ENCODE measurements at places on chromosomes 6 and 20.

DNA sequence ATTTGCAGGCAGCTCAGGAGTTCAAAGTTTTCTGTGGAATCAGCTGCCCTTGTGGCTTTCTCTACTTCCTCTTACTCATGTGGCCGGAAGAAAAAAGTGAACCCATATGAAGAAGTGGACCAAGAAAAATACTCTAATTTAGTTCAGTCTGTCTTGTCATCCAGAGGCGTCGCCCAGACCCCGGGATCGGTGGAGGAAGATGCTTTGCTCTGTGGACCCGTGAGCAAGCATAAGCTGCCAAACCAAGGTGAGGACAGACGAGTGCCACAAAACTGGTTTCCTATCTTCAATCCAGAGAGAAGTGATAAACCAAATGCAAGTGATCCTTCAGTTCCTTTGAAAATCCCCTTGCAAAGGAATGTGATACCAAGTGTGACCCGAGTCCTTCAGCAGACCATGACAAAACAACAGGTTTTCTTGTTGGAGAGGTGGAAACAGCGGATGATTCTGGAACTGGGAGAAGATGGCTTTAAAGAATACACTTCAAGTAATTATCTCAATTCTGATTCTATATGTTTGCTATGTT lies 1.1 kb downstream of the MGME1 start:
- DNase-seq, result no peak
- peak overlapping the region; percentile 78 for H3K4me3 ChIP-seq
- H3K27ac ChIP-seq, result peak overlapping the region; percentile 97
- H3K36me3 ChIP-seq, result no peaks in the 10 kb centered on the region
- no peaks in the 10 kb centered on the region for H3K27me3 ChIP-seq
- peaks cover 51% of the 10 kb centered on the region for H3K4me1 ChIP-seq

- DNase-seq, result no peak
- H3K27me3 ChIP-seq, result no peaks in the 10 kb centered on the region
- H3K4me1 ChIP-seq, result no peaks in the 10 kb centered on the region
- peaks cover 38% of the 10 kb centered on the region for H3K36me3 ChIP-seq
- no peak overlapping the region for H3K4me3 ChIP-seq
- H3K27ac ChIP-seq, result no peak overlapping the region
Measured at GRCh38 chr6:17768388-17768787, 61.7 kb upstream of the NUP153 start.

- no peaks in the 10 kb centered on the region for H3K27me3 ChIP-seq
- H3K27ac ChIP-seq, result no peak overlapping the region
- no peak overlapping the region for H3K4me3 ChIP-seq
- no peaks in the 10 kb centered on the region for H3K36me3 ChIP-seq
Measured at GRCh38 chr20:46563860-46564221, 13.4 kb upstream of the OCSTAMP start.

GRCh38 chr20:61954276-61955021 lies 111.2 kb downstream of the TAF4 start:
- peak; percentile 52 for DNase-seq
- H3K4me3 ChIP-seq, result no peak overlapping the region
- no peak overlapping the region for H3K27ac ChIP-seq
- H3K4me1 ChIP-seq, result no peaks in the 10 kb centered on the region

- H3K27me3 ChIP-seq, result no peaks in the 10 kb centered on the region
- H3K27ac ChIP-seq, result no peak overlapping the region
- no peak overlapping the region for H3K4me3 ChIP-seq
- H3K36me3 ChIP-seq, result no peaks in the 10 kb centered on the region
Measured at GRCh38 chr20:23446505-23446904, 6.2 kb downstream of the CST11 start.

GRCh38 chr6:42335896-42336295 lies 115.8 kb downstream of the TRERF1 start:
- DNase-seq, result no peak
- H3K4me3 ChIP-seq, result no peak overlapping the region
- H3K27me3 ChIP-seq, result no peaks in the 10 kb centered on the region
- H3K4me1 ChIP-seq, result no peaks in the 10 kb centered on the region
- no peak overlapping the region for H3K27ac ChIP-seq
- no peaks in the 10 kb centered on the region for H3K36me3 ChIP-seq

DNA sequence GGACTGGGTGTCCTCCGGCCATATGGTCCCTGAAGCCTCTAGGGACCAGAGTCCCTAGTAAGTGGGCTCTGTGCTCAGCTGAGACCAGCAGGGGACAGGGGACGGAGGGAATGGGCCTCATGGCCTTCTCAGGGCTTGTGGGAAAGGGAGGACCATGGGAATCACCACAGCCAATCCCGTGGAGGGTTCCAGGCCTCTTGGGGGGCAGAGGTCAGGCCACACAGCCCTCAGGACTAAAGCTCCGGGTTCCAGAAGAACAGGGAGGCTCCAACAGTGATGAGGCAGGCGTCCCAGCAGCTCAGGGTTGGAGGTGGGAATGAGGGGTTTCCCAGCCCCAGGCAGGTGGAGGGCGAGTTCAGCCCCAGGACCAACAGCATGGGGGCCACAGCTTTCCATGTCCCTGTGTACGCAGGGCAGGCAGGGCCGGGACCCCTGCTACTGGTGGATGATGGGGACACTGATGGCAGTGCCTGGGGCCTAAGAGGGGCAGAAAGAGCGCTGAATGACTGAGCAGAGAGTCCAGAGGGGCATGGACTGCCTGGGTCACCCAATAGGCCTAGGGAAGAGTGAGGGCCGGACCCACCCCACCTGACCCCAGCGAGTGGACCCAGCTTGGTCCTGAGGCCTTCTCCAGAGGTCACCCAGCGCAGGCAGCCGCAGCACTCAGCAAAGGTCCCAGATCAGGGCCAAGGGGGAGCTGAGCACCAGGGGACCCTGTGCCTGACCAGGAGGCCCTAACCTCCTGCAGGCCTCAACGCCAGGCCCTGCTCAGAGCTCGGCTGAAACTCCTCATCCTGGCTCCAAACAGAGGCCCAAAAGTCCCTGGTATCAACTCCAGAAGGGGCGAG lies 8.8 kb downstream of the MYL9 start:
- peak; percentile 78 for DNase-seq
- H3K4me1 ChIP-seq, result peaks cover 56% of the 10 kb centered on the region
- H3K27ac ChIP-seq, result peak overlapping the region; percentile 99
- no peaks in the 10 kb centered on the region for H3K27me3 ChIP-seq
- H3K4me3 ChIP-seq, result no peak overlapping the region

DNA sequence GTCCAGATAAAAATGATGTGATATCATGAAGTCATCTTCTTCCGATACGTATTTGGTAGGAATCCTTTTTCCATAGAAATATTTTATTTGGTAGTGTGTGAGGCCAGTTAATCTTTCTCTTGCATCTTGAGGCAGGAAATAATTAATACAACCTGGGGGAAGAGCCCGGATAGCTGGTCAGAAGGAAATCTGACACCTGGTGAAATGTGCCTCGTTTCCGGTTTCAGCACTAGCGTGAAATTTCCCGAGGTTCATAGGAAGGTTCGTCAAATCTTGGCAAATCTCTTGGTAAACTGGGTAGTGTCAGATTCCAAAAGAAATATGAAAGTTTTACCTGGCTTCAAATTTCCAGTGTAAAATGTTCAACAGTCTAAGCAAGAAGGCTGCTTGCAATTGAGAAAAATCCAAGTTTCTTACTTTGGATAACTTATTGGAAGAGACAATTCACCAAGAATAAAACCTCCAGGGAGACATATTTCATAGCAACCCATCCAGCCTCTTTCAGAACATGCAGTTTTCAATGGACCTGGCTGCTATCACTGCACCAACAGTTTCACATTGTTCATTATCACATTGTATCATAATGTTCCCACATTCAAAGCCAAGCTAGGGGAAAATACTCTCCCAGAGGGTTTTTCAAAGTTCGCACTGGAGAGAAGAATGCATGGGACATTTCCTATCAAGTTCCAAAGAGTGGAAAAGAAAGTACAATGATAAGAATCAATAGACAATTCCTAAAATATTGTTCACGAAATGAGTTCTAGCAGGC lies 454.5 kb upstream of the CITED2 start:
- no peaks in the 10 kb centered on the region for H3K36me3 ChIP-seq
- no peak for DNase-seq
- H3K27ac ChIP-seq, result no peak overlapping the region
- no peaks in the 10 kb centered on the region for H3K27me3 ChIP-seq

- H3K4me1 ChIP-seq, result peaks cover 23% of the 10 kb centered on the region
- H3K36me3 ChIP-seq, result no peaks in the 10 kb centered on the region
- no peak overlapping the region for H3K4me3 ChIP-seq
- H3K27me3 ChIP-seq, result no peaks in the 10 kb centered on the region
- peak overlapping the region; percentile 81 for H3K27ac ChIP-seq
- no peak for DNase-seq
Measured at GRCh38 chr6:45556828-45557227, 179.1 kb upstream of the SUPT3H start.

DNA sequence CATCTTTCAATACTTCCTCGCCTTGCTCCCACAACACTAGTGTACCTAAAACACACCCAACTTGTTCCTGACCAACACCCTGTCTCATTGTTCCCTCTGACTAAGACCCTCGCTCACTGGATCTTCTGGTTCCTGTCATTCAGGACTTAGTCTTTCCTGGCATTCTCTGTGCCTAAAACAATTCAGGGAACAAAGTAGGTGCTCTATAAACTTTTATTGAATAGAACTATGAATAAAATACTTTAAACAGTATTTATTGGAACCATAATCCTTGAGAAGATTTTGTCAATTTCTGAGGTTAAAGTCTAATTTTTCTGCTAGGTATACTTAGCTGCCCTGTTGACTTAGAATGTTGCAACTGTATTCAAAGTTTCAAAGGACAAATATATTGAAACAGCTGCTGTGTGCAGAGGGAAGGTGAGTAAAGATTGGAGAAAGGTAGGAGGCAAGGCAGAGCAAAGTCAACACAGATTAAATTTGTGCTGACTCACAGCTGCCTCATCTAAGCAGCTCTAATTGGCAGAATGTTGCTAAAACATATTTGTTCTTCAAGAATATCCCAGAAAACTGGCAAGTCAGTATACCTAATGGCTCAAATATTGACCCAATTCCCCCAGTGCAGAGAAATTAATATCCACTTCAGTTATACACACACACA lies 37.6 kb downstream of the GSTA2 start:
- H3K4me3 ChIP-seq, result no peak overlapping the region
- H3K27me3 ChIP-seq, result no peaks in the 10 kb centered on the region
- H3K36me3 ChIP-seq, result no peaks in the 10 kb centered on the region
- H3K27ac ChIP-seq, result no peak overlapping the region

GRCh38 chr6:46828939-46829338 lies 35.8 kb downstream of the MEP1A start:
- H3K4me3 ChIP-seq, result no peak overlapping the region
- no peak overlapping the region for H3K27ac ChIP-seq
- H3K27me3 ChIP-seq, result no peaks in the 10 kb centered on the region
- no peak for DNase-seq
- H3K36me3 ChIP-seq, result no peaks in the 10 kb centered on the region
- no peaks in the 10 kb centered on the region for H3K4me1 ChIP-seq

- no peak for DNase-seq
- no peaks in the 10 kb centered on the region for H3K36me3 ChIP-seq
- no peaks in the 10 kb centered on the region for H3K4me1 ChIP-seq
- H3K4me3 ChIP-seq, result no peak overlapping the region
Measured at GRCh38 chr6:44775121-44775520, 387.6 kb downstream of the CDC5L start.

DNA sequence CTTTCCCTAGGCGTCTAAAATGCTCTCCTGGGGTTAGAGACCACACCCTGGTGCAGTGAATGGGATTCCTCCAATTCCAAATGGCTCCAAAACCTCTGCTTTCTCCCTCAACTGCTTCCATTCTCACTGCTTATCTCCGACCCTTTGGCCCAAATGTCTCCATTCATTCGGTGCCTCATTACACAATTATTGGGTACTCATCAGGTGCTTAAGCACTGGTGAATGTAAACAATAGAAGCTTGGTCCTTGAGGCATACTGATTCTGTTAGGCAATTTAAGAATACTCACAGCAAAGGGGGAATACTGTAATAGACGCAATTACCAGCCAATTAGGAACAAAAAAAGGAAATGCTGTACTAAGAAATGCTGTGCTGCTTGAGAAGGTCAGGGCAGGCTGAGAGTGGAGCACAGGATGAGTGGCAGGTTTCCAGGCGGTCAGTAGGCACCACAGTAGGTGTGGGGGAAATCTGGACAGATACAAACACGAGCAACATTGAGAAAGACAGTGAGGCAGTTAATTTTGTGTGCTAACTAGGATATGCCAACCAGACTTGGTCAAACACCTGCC lies 23.0 kb downstream of the GMDS start:
- no peaks in the 10 kb centered on the region for H3K4me1 ChIP-seq
- H3K4me3 ChIP-seq, result peak overlapping the region; percentile 39
- H3K36me3 ChIP-seq, result no peaks in the 10 kb centered on the region
- no peaks in the 10 kb centered on the region for H3K27me3 ChIP-seq

DNA sequence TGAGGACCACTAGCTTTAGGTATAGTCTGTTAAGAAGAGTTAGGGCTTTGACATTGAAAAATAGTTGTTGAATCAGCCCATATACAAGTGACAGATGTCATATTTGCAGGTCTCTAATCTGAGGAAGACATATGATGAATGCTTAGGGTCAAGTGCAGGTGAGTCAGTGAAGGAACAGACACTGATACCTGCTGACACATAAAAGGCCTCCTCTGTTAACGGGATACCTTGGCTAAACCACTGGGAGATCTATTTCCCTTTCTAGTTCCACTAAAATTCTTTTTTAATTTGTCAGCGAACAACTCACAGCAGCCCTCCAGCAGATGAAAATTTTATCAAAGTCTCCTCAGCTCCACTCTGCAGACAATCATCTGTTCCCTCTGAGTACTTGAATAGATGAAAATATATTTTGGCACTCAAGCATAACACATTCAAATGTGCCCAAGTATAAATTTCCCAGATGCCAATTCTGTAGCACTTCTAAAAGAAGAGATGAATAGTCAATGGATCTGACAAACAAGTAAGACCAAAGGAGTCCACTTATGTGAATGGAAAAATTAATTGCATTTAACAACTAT lies 154.0 kb downstream of the KIF16B start:
- no peaks in the 10 kb centered on the region for H3K27me3 ChIP-seq
- DNase-seq, result no peak
- H3K4me1 ChIP-seq, result no peaks in the 10 kb centered on the region

DNA sequence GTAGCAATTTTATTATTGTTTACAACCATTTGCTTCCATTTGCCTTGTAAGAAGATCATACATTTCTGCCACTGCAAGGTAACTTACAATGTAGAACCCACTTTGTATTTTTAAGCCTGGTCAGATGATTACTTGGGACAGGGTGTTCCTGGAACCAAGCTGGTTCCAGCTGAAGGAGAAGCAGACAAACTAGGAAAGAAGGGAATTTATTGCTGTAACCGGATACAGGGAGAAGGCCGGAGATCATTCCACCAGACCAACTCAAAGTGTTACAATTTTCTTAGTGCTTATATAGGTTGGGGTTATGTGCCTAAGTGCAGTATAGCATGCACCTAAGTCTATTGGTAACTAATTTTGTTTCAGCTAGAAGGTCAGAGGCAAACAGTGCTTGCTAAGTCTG lies 104.4 kb downstream of the MANEA start:
- H3K4me1 ChIP-seq, result no peaks in the 10 kb centered on the region
- H3K36me3 ChIP-seq, result no peaks in the 10 kb centered on the region
- H3K4me3 ChIP-seq, result no peak overlapping the region
- DNase-seq, result no peak
- H3K27ac ChIP-seq, result no peak overlapping the region
